ENCODE measurements at places on chromosomes 5 and 9. TPM values are rescaled to one million over a fixed set of nuclear protein-coding genes. Genes with fewer than 3 reads are reported as not detected.

Gene PTPRD
- 84.0 TPM for total RNA-seq

Gene GNA14
- total RNA-seq, result 1.0 TPM

GRCh38 chr5:1036504-1037122 is 28.0 kb downstream of the NKD2 start:
- DNase-seq, result no peak

- no peak for DNase-seq
Measured at GRCh38 chr5:143402553-143403333, 743 bp downstream of the NR3C1 start.

DNA sequence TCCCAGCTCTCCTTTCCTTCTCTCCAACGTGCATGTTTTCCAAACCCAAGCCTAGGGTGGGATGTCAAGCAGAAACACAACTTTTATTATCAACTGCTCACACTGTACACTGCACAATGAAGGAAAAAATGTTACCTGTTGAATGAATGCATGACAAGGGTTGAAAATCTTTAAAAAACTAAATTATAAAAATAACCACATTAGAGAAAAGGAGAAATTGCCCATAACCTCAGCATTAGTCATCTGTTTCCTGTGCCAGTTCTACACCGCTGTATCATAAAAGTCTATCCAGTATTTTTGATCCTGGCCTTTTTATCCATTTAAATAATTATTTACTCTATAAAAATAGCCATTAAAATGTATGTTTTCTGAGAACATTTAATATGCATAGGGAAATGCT is 101.1 kb downstream of the APBA1 start:
- DNase-seq, result peak; percentile 42

GRCh38 chr5:106923409-106923808 is 747.3 kb downstream of the EFNA5 start:
- DNase-seq, result no peak

DNA sequence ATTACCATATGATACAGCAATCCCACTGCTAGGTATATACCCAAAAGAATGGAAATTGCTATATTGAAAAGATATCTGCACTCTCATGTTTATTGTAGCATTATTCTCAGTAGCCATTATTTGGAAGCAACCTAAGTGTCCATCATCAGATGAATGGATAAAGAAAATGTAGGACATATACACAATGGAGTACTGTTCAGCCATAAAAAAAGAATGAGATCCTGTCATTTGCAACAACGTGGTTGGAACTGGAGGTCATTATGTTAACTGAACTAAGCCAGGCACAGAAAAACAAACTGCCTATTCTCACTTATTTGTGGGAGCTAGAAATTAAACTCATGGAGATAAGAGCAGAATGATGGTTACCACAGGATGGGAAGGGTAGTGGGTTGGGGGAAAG is 63.1 kb upstream of the TTC23L start:
- DNase-seq, result no peak

- DNase-seq, result no peak
Measured at GRCh38 chr5:171714851-171715250, 70.8 kb upstream of the SMIM23 start.

GRCh38 chr9:6409811-6410210 is 3.2 kb upstream of the UHRF2 start:
- no peak for DNase-seq

- peak; percentile 71 for DNase-seq
Measured at GRCh38 chr5:136066661-136067271, 38.0 kb downstream of the TGFBI start.

Data from astrocyte (in vitro differentiated cells and primary cell).